ENCODE measurements at places on chromosomes 3 and 15. TPM values are rescaled to one million over a fixed set of nuclear protein-coding genes. Genes with fewer than 3 reads are reported as not detected.

Gene EFCAB12
- total RNA-seq, result 1.9 TPM

Gene LSG1
- total RNA-seq, result 54.9 TPM

Gene WDR76
- 12.4 TPM for total RNA-seq

Gene TRPC1
- total RNA-seq, result 6.6 TPM

DNA sequence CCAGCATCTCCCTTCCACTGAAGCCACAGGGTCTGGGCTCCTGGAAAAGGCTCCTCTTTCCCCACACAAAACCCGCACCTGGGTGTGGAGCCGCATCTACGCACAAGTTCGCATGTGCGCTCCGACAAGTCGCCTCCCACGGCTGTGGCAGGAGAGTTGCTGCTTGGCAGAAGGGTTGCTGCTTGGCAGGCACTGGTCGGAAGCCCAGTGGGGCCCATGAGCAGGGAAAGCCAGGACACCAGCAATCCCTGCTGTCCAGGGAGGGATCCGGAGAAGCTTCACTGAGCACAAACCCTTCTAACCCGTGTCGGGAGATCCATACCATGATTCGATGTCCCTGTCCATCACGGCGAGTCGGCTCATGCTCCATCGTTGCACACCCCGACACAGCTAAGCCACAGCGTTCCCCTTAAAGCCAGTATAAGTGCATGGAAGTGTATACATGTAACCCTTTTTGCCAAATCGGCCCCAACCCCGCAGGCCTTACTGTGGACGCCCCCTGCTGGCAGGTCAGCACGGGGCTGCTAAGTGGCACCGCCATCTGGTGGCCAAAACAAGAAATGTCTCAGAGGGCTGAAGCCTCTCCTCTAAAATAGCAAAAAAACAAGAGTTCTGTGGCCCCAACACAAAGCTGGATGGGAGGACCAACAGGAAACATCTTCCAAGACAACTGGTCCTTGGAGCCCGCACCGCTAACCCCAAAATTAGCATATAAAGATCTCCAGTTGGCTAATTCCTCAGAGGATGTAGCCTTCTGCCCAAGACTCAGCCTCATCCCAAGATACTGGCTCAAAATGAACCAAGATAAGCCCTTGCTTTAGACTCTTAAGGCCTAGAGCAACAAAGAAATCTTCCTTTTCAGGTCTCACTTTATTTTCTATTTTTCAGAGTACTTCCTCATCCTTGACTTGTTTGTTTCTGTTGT lies 8.3 kb downstream of the ANKRD63 start:
- H3K4me1 ChIP-seq, result no peaks in the 10 kb centered on the region
- H3K36me3 ChIP-seq, result no peaks in the 10 kb centered on the region
- peak; percentile 84 for DNase-seq
- no peaks in the 10 kb centered on the region for H3K27me3 ChIP-seq

GRCh38 chr3:147007736-147008245 lies 398.6 kb downstream of the ZIC4 start:
- H3K27ac ChIP-seq, result no peak overlapping the region
- no peaks in the 10 kb centered on the region for H3K36me3 ChIP-seq
- no peak overlapping the region for H3K4me3 ChIP-seq
- DNase-seq, result no peak
- no peaks in the 10 kb centered on the region for H3K4me1 ChIP-seq

Gene TGM5
- total RNA-seq, result not detected

- H3K4me3 ChIP-seq, result no peak overlapping the region
- no peak overlapping the region for H3K27ac ChIP-seq
- no peaks in the 10 kb centered on the region for H3K27me3 ChIP-seq
- H3K4me1 ChIP-seq, result no peaks in the 10 kb centered on the region
Measured at GRCh38 chr15:98728811-98729160, 80.4 kb downstream of the IGF1R start.

Gene MUC20
- 16.1 TPM for total RNA-seq

DNA sequence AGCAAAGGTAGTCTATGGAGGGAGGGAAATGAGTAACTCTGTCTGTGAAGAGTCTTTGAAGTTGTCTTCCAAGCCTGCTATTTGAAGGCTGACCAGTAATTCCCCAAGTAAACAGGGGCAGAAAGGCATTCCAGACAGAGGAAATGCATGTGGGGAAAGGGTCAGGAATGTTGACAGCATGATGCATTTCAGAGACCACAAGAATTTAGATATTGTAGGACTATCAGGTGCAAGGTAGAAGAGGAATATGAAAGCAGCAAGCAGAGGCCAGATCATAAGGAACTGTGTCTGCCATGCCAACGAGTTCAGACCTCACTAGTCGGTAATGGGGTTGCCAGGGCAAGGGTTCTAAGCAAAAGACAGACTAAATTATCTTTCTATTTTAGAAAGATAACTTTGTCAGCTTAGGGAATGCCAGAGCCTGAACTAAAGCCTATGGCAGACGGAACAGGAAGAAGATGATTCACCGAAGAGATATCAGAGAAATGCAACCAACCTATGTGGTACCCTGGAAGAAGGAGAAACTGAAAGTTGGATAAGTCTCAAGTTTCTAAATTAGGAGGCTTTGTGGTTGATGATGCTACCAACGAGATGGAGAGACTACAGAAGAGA lies 327.0 kb upstream of the RORA start:
- no peaks in the 10 kb centered on the region for H3K27me3 ChIP-seq
- H3K27ac ChIP-seq, result no peak overlapping the region
- no peak for DNase-seq
- no peaks in the 10 kb centered on the region for H3K4me1 ChIP-seq

GRCh38 chr15:79008659-79009058 lies 63.8 kb upstream of the CTSH start:
- no peak overlapping the region for H3K4me3 ChIP-seq
- no peaks in the 10 kb centered on the region for H3K36me3 ChIP-seq
- DNase-seq, result no peak
- no peak overlapping the region for H3K27ac ChIP-seq

Gene IFT57
- 45.4 TPM for total RNA-seq

GRCh38 chr3:100941041-100941440 lies 52.2 kb downstream of the ABI3BP start:
- no peak overlapping the region for H3K27ac ChIP-seq
- H3K4me1 ChIP-seq, result no peaks in the 10 kb centered on the region
- no peaks in the 10 kb centered on the region for H3K36me3 ChIP-seq

DNA sequence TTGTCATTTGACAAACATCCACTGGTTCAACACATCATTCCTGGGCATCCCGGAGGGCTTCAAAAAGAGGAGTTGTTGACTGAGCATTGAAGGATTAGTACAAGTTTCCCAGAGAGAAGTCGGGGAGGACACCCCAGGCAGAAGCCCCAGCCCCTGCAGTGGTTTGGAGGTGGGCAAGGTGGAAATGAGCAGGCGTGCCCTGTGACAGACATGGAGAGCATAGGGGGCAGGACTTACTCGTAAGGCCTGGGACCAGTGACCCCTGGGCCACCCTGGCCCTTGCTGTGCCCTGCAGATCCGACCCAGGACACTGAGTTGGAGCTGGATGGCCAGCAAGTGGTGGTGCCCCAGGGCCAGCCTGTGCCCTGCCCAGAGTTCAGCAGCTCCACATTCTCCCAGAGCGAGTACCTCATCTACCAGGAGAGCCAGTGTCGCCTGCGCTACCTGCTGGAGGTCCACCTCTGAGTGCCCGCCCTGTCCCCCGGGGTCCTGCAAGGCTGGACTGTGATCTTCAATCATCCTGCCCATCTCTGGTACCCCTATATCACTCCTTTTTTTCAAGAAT lies 5.9 kb downstream of the PARP3 start:
- no peaks in the 10 kb centered on the region for H3K36me3 ChIP-seq
- H3K4me3 ChIP-seq, result no peak overlapping the region
- DNase-seq, result no peak
- H3K4me1 ChIP-seq, result peaks cover under 1% of the 10 kb centered on the region

GRCh38 chr3:139326131-139326530 lies 17.7 kb upstream of the MRPS22 start:
- DNase-seq, result no peak
- no peak overlapping the region for H3K4me3 ChIP-seq
- peaks cover 5% of the 10 kb centered on the region for H3K4me1 ChIP-seq
- no peaks in the 10 kb centered on the region for H3K27me3 ChIP-seq
- no peak overlapping the region for H3K27ac ChIP-seq
- no peaks in the 10 kb centered on the region for H3K36me3 ChIP-seq

Gene LTK
- total RNA-seq, result 0.53 TPM

Gene IQCH
- 0.22 TPM for total RNA-seq

DNA sequence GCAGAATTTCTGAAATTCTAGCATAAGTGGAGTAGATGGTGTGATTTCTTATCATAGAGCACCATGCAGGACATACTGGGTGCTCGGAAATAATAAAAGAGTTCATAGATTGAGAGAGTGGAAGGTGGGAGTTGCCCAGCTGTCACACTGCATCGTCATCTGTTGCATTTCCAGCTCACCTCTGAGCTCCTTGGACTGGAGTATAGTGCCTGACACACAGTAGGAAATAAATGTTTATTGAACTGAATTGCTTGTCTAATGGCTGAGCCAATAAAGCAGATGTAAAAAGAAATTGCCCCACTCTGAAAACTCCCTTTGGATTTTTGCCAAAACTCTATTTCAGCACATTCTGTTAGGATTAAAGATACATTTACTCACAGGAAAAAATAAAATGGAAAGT lies 108.9 kb upstream of the UBE2E1 start:
- no peak overlapping the region for H3K4me3 ChIP-seq
- H3K27me3 ChIP-seq, result no peaks in the 10 kb centered on the region
- H3K36me3 ChIP-seq, result no peaks in the 10 kb centered on the region
- DNase-seq, result no peak
- no peaks in the 10 kb centered on the region for H3K4me1 ChIP-seq

DNA sequence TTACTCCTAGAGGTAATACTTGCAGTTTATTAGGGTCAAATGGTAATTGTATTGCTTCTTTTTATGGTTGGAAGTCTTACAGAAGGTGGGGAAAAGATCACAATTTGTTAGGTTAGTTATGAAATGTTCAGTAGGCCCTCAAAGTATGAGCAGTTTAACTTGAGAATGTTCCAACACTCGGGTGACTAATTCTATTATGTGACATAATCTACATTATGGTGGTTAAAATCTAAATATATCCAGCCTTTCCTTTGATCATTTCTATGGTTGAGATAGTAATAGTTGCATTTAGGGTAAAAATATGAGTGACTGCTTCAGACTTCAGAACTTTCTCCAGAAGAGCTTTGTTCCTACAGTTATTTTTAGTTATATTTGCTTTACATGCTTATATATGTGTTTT lies 19.6 kb upstream of the FBXO22 start:
- H3K4me1 ChIP-seq, result no peaks in the 10 kb centered on the region
- H3K36me3 ChIP-seq, result peaks cover 4% of the 10 kb centered on the region
- DNase-seq, result no peak
- H3K4me3 ChIP-seq, result no peak overlapping the region

DNA sequence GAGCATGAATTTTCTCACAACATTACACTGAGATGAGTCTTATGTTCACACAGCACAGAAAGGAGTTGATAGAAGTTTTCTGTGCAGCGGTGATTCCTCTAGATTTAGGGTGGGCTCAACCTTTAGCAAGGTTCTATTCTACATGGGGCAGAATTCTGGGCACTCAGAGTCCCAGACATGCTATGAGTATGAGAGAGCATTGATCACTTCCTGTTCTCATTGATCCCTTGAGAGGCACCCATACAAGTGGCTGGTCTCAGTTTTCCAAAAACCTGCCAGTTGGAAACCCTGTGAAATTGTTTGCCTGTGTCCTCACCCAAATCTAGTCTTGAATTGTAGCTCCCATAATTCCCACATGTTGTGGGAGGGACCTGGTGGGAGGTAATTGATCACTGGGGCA lies 112.5 kb upstream of the NR2F2 start:
- DNase-seq, result no peak
- no peaks in the 10 kb centered on the region for H3K4me1 ChIP-seq
- no peak overlapping the region for H3K4me3 ChIP-seq
- H3K36me3 ChIP-seq, result no peaks in the 10 kb centered on the region
- H3K27ac ChIP-seq, result no peak overlapping the region
